Glutamatergic neuron (in vitro differentiated cells): ENCODE measurements at places on chromosomes 13 and 19. TPM values are rescaled to one million over a fixed set of nuclear protein-coding genes. Genes with fewer than 3 reads are reported as not detected.

DNA sequence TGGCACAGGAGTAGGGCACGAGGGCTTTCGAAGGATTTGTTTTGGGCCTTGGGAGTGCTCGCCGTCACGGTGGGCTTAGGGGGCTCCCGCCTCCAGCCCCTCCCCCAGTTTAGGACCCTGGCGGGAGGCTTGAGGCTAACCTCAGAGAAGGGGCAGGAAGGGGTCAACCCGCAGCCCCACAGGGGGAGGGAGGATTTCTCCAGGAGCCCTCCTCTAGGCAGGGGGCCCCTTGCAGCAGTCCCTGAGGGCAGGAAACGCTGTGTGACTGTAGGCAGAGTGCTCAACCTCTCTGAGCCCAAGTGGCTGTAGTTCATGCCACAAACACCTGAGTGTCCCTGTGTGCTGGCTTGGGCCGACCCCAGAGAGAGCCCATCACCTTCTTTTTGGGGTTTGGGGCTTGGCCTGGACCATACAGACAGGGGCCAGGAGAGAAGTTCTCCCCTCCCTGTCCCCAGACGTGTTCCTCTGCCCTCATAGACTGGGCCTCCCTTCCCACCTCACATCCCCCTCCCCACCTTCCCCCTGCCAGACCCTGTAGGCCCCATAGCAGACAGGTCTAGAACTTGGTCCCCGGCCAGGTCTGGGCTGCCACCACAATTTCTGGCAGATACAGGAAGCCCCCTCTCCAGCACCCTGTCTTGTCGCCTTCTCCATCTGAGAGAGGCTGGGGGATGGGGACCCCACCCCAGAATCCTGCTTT, 8.1 kb downstream of the ISYNA1 start:
- H3K4me1 ChIP-seq = peaks cover 9% of the 10 kb centered on the region
- peak overlapping the region; percentile 20 for H3K4me3 ChIP-seq
- H3K36me3 ChIP-seq = no peaks in the 10 kb centered on the region
- peak overlapping the region; percentile 48 for H3K27ac ChIP-seq
- H3K27me3 ChIP-seq = peaks cover 6% of the 10 kb centered on the region
- DNase-seq = no peak

LCP1 gene
- 0.71 TPM for total RNA-seq

DLL3 gene
- total RNA-seq = 788 TPM

CLEC11A gene
- total RNA-seq = 4.0 TPM

GRCh38 chr13:97067017-97067895, 73.0 kb upstream of the OXGR1 start:
- no peaks in the 10 kb centered on the region for H3K4me1 ChIP-seq
- H3K27me3 ChIP-seq = no peaks in the 10 kb centered on the region

- no peaks in the 10 kb centered on the region for H3K36me3 ChIP-seq
- peaks cover 44% of the 10 kb centered on the region for H3K4me1 ChIP-seq
- peak overlapping the region; percentile 99 for H3K4me3 ChIP-seq
- DNase-seq = no peak
- H3K27me3 ChIP-seq = peaks cover 29% of the 10 kb centered on the region
Measured at GRCh38 chr19:2326699-2327360, 1.6 kb downstream of the LSM7 start.

DNA sequence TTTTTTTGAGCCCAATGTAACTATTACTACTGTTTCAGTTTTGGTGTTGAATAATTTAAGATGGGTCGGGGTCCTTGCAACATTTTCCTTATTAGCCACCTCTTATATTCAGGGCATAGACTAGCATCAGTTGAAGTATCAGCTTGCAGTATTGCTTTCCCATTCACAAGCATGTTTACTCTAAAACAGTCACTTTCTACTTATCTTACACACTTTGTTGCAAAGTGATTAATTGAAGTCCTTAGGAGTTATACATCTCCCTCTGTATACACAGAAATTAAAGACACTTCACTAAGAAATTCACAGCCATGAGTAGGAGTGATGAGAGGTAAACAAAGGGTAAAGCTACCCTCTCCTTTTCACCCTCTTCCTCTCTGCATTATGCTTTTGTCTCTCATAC, 27.6 kb downstream of the SLAIN1 start:
- peak overlapping the region; percentile 43 for H3K4me3 ChIP-seq
- no peaks in the 10 kb centered on the region for H3K36me3 ChIP-seq
- peaks cover 3% of the 10 kb centered on the region for H3K27me3 ChIP-seq

CYP4F8 gene
- total RNA-seq = not detected

DNA sequence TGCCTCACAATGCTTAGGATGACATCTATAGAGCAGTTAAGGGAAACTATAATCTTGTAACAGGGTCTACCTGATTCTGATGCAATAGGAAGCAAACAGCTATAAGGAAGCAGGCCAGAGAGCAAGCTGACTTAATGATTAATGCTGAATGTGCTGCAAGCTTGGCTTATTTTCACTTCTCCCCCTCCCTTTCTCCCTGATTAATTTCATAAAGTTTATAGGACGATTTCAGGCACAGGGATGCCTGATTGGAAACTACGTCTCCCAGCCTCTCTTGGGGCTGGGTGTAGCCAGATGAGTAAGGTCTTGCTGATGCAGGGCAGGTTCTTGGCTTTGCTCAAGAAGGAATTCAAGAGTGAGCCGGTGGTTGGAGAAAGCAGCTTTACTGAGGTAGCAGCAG, 82.8 kb upstream of the MRI1 start:
- no peak overlapping the region for H3K4me3 ChIP-seq
- H3K4me1 ChIP-seq = peaks cover 16% of the 10 kb centered on the region
- H3K27me3 ChIP-seq = peaks cover 12% of the 10 kb centered on the region
- H3K36me3 ChIP-seq = peaks cover 13% of the 10 kb centered on the region
- no peak for DNase-seq

DNA sequence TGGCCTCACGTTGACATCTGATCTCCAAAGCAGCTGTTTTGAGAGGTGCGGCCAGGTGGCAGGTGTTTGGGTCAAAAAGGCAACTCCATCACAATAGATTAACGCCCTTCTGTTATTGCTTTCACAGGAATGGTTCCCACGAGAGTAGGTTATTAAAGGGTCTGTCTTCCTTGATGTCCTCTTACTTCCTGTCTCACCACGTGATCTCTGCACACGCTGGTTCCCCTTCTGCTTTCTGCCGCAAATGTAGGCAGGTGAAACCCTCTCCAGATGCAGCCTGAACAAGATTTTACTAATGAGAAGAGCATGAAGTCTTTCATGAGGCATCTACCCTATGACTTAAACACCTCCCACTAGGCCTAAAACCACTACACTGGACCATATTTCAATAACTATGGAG, 22.8 kb upstream of the ZNF564 start:
- no peak overlapping the region for H3K4me3 ChIP-seq
- DNase-seq = no peak
- no peak overlapping the region for H3K27ac ChIP-seq
- H3K36me3 ChIP-seq = peaks cover 29% of the 10 kb centered on the region
- peaks cover 3% of the 10 kb centered on the region for H3K27me3 ChIP-seq
- H3K4me1 ChIP-seq = peaks cover 3% of the 10 kb centered on the region

ELAVL3 gene
- 633 TPM for total RNA-seq

- H3K27ac ChIP-seq = no peak overlapping the region
- H3K4me3 ChIP-seq = no peak overlapping the region
- DNase-seq = no peak
Measured at GRCh38 chr13:42873081-42873480, 91.7 kb downstream of the FAM216B start.

DNA sequence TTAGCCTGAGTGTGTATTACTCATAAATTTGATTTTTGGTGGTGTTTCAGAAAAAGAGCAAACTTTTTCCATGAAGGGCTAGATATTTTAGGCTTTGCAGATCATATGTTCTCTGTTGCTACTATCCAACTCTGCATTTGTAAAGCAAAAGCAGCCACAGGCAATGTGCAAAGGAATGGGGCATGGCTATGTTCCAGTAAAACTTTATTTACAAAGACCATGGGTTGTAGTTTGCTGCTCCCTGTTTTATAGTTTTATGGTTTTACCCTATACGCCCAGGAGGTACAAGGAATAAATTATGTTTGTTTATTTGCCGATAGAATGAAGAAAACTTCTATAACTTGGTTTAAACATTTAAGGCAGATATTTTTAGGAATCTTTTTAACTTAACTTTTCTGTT, 23.6 kb downstream of the IFT88 start:
- H3K27ac ChIP-seq = no peak overlapping the region
- H3K36me3 ChIP-seq = no peaks in the 10 kb centered on the region
- H3K4me3 ChIP-seq = no peak overlapping the region
- H3K27me3 ChIP-seq = no peaks in the 10 kb centered on the region

MBOAT7 gene
- 62.0 TPM for total RNA-seq

NPAS1 gene
- 1.7 TPM for total RNA-seq

VSIG10L gene
- total RNA-seq = 3.5 TPM

DNA sequence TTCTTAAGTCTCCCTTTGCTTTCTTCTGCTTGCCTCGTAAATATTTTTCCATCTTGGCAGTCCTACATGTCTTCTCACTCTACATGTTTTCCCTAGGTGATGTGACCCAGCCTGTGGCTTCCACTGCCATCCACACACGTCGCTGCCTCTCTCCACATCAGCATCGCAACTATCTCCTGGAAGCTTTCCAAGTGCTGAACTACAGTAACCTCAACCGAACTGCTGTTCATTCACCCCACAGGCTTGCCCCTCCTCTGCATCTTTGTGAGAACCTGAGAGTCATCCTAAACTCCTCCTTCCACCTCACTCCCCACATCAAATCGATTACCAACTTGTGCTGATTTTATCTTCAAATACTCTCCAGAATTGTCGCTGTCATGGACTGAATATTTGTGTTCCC, 41.2 kb upstream of the USPL1 start:
- H3K27ac ChIP-seq = no peak overlapping the region
- H3K36me3 ChIP-seq = no peaks in the 10 kb centered on the region
- no peaks in the 10 kb centered on the region for H3K4me1 ChIP-seq

- no peaks in the 10 kb centered on the region for H3K36me3 ChIP-seq
- no peak overlapping the region for H3K4me3 ChIP-seq
- DNase-seq = no peak
- no peaks in the 10 kb centered on the region for H3K4me1 ChIP-seq
- no peak overlapping the region for H3K27ac ChIP-seq
Measured at GRCh38 chr13:27293076-27293691, 22.6 kb downstream of the RASL11A start.

DNA sequence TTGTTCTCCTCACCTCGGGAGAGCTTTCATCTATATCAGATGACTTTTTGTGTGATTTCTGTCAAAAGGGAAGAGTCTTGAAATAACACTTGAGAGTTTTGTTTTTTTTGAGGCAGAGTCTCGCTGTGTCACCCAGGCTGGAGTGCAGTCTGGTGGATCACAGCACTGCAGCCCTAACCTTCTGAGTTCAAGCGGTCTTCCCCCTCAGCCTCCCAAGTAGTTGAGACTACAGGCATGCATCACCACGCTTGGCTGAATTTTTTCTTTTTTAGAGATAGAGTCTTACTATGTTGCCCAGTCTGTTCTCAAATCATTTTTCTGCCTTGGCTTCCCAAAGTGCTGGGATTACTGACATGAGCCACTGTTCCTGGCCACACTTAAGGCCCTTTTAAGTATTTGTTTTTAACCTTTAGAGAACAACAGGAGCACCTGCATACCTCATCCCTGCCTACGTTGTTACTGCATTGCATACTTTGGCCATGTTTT, 11.4 kb downstream of the NDFIP2 start:
- H3K27me3 ChIP-seq = peaks cover 1% of the 10 kb centered on the region
- DNase-seq = no peak
- H3K36me3 ChIP-seq = no peaks in the 10 kb centered on the region
- H3K4me3 ChIP-seq = no peak overlapping the region
- H3K27ac ChIP-seq = no peak overlapping the region

GRCh38 chr19:39637891-39638290, 17.8 kb upstream of the LGALS16 start:
- H3K27ac ChIP-seq = no peak overlapping the region
- H3K4me3 ChIP-seq = no peak overlapping the region
- no peak for DNase-seq

DNA sequence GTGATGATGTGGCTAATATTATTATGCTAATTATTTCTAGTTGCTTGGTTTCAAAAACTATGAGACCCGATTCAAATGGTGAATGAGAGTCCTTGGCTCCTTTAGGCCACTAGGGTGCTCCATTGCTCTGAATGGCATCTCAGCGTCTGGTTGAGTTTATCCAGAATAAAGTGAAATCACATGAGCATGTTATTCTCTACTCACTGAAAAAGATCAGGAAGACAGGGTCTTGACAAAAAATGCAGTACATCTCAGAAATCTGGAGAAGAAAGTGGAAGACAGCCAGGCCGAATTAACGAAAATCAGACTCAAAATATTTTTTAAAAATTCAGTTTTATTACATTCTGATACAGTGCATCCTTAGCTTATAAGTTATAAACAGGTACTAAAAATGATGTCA, 516.2 kb downstream of the MYO16 start:
- no peaks in the 10 kb centered on the region for H3K27me3 ChIP-seq
- H3K4me1 ChIP-seq = peaks cover 15% of the 10 kb centered on the region
- DNase-seq = no peak
- H3K27ac ChIP-seq = no peak overlapping the region

FAM216B gene
- total RNA-seq = not detected

ZNF580 gene
- 43.6 TPM for total RNA-seq

- H3K4me1 ChIP-seq = peaks cover 3% of the 10 kb centered on the region
- H3K36me3 ChIP-seq = peaks cover 10% of the 10 kb centered on the region
- H3K27me3 ChIP-seq = peaks cover 40% of the 10 kb centered on the region
- H3K27ac ChIP-seq = no peak overlapping the region
- H3K4me3 ChIP-seq = peak overlapping the region; percentile 52
- no peak for DNase-seq
Measured at GRCh38 chr19:12995596-12996405, 526 bp downstream of the NFIX start.

KIR3DL2 gene
- total RNA-seq = not detected

- DNase-seq = no peak
- no peaks in the 10 kb centered on the region for H3K36me3 ChIP-seq
- peaks cover 4% of the 10 kb centered on the region for H3K27me3 ChIP-seq
- H3K4me3 ChIP-seq = no peak overlapping the region
Measured at GRCh38 chr13:98786023-98786422, 33.6 kb upstream of the SLC15A1 start.

GRCh38 chr13:40383132-40383531, 283.3 kb downstream of the FOXO1 start:
- no peaks in the 10 kb centered on the region for H3K36me3 ChIP-seq
- H3K27me3 ChIP-seq = peaks cover 5% of the 10 kb centered on the region
- peak overlapping the region; percentile 28 for H3K27ac ChIP-seq

- no peak overlapping the region for H3K27ac ChIP-seq
- no peaks in the 10 kb centered on the region for H3K36me3 ChIP-seq
- DNase-seq = no peak
- no peak overlapping the region for H3K4me3 ChIP-seq
- H3K4me1 ChIP-seq = peaks cover 2% of the 10 kb centered on the region
- no peaks in the 10 kb centered on the region for H3K27me3 ChIP-seq
Measured at GRCh38 chr13:97015661-97016350, 21.5 kb upstream of the OXGR1 start.

TNFRSF19 gene
- 188 TPM for total RNA-seq

CEACAM7 gene
- not detected for total RNA-seq

SMAD9 gene
- 43.6 TPM for total RNA-seq

- no peak for DNase-seq
- H3K36me3 ChIP-seq = no peaks in the 10 kb centered on the region
- H3K27ac ChIP-seq = no peak overlapping the region
- H3K4me3 ChIP-seq = no peak overlapping the region
Measured at GRCh38 chr13:64591971-64592370, 2638.2 kb downstream of the PCDH9 start.
